HT-29 (cell line): ENCODE measurements at places on chromosomes 4 and X. TPM values are rescaled to one million over a fixed set of nuclear protein-coding genes. Genes with fewer than 3 reads are reported as not detected.

GRCh38 chrX:67692246-67692645 lies 148.4 kb downstream of the AR start:
- no peak for DNase-seq

- DNase-seq, result peak; percentile 17
Measured at GRCh38 chrX:40174854-40175510, 77.2 kb upstream of the BCOR start.

COX7B gene
- 273 and 371 TPM in 2 replicates for total RNA-seq

H2BW2 gene
- total RNA-seq, result not detected in 2 replicates

ADAMTS3 gene
- total RNA-seq, result not detected in 2 replicates

- no peak for DNase-seq
Measured at GRCh38 chrX:38616904-38617303, 55.6 kb downstream of the TSPAN7 start.

DNA sequence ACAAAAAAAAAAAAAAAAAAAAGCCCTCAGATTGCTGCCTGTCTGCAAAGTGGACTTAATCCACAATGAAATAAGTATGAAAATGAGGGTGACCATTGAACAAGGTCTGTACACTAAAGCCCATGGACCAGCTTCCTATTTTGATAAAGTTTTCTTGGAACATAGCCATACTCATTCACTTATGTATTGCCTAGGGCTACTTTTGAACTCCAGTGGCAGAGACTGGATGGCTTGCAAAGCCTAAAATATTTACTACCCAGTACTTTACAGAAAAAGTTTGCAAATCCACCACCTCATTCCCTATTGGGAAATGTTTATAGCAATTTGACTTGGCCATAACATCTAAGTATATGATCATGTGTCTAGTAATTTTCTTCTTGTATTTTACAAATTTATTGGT lies 481.7 kb downstream of the NAF1 start:
- DNase-seq, result no peak

SEPTIN6 gene
- 0.10 and 0.53 TPM in 2 replicates for total RNA-seq

CLNK gene
- total RNA-seq, result not detected in 2 replicates

DNA sequence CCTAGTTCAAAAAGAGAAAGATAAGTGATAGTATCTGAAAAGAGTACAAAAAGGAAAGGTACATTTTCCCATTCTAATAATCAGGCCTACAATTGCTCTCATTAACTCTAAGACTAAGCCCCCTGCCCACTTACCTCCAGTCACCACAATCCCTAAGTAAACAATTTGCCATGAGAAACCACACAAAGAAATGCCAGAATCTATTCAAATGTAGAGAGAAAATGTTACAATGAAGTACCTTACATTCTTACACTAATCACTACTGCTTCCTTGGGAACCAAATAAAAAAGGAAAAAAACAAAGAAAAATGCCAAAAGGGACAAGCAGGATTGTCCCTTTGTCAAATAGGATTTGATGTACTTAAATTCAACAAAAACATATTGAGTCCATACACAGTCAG lies 188.2 kb upstream of the NRK start:
- DNase-seq, result no peak

PTTG2 gene
- not detected in 2 replicates for total RNA-seq

DNA sequence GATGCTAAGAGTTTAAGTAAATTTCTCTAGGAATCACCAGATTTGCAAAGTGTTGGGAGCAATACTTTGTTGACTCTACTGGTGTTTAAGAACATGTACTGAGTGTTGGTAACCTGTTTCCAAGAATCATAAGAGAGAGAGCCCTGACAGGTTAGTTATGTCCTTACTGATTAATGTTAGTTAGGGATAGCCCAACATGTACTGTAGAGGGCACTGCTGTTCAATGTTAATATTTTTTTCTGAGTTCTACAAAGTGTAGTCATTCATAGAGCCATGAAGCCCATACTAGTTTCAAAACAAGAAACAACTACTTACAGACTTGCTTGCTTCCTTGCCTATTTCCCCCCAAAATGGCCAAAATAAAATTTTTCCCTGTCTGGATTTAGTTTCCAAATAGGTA lies 11.9 kb downstream of the TMPRSS11D start:
- peak; percentile 48 for DNase-seq

ART3 gene
- not detected in 2 replicates for total RNA-seq

- no peak for DNase-seq
Measured at GRCh38 chr4:73967866-73968265, 14.0 kb downstream of the PF4 start.

DNA sequence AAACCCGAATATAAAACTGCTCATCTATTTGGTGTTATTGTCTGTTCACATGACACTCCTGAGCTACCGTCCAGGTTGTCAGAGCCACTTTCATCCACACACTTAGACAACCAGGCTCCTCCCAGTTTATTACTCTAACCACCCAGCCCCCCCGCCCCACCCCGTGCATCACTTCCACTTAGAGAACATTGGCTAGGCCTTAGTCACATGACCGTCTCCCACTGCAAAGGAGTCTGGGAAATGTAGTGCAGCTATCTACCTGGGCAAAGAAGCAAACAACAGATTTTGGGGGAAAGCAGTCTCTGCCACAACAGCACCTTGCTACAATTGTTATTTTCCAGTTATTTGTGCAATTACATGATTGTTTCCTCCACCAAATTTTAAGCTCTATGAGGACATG lies 57.6 kb upstream of the RBPJ start:
- DNase-seq, result peak; percentile 52

DNA sequence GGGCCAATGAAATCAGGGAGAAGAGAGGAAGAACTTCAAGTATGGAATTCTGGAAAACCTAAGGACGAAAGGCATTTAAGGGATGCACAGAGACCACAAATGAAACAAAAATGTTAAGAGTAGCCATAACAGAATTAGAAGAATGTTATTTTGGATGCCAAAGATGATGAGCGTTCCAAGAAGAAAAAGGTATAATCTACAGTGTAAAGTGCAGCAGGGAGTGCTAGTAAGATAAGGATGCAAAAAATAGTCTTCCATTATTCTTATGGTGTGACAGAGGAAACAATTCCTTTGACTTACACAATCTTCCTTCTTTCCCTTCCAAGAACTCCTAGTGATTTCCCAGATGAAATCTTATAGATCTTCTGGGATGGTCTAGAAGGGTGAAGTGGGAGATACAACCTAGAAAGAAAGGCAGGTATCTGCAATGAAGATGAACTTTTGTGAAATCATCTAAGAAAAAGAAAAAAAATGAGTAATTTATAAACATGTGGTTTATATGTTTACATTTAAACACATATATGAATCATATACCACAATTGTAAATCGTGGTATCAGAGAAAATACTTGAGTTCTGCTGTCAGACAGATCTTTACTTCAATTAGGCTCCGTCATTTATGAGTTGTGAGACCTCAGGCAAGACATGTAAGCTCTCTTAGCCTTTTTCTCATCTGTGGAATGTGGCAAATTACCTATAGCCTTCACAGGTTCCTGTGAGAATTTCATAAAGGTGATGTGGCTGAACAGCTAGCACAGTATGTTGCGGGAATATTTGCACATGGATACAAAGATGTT lies 8.1 kb downstream of the MORF4L2 start:
- DNase-seq, result no peak

RLIM gene
- 21.2 and 24.4 TPM in 2 replicates for total RNA-seq
